ENCODE measurements at places on chromosomes 6 and 20.

GRCh38 chr6:93468291-93468690 is 48.9 kb upstream of the EPHA7 start:
- no peak for DNase-seq

DNA sequence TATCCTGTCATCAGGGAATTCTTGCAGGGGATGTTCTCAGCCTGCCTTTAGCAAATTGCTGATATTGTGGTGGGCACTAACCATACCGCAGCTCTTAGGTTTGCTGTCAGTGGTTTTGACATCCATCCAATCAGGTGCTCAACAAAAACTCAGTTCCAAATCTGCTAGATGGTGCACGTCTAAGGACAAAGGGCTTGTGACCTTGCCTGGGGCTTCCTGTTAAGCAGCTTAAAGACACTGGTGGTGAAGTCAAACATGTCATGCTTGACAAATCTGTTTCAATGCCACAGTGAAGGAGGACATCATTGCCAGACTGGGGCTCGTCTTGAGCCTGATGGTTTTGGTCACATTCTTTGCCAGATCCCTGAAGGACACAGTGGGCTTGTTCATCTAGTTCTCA is 179.8 kb upstream of the NOX3 start:
- no peak for DNase-seq

DNA sequence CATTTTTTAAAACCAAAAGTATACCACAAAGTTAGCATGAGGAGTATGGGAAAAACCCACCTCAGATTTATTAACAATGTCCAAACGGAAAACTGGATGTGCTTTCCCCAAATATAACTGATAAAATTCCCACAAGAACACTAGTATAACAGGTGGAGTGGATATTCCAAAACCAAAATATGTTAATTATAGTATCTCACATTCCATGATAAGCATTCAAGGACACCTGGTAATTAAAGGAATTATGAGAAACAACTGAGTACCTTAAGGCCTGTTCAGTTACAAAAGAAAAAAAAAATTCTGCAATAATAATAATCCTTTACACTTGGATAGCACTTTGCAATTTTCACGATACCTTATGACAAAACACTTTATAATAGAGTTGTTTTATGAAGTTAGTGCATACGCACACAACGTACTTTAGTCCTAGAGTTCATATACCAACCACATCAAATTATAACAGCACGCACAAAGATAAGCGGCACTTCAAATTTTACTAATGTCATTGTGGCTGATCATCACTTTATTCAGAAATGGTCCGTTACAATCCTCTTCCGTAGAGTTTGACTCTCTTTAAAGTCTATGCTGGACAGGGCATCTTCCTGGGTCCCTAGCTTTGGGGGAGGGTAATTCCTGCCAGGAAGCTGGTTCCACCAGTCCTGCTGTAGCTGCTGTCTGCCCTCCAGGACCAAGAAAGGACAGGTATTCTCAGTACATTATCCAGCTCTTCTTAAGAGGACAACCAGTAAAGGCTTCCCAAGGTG is 1.7 kb downstream of the CDK19 start:
- DNase-seq = no peak

- no peak for DNase-seq
Observed at GRCh38 chr20:21136015-21136732, 10.3 kb downstream of the KIZ start.

DNA sequence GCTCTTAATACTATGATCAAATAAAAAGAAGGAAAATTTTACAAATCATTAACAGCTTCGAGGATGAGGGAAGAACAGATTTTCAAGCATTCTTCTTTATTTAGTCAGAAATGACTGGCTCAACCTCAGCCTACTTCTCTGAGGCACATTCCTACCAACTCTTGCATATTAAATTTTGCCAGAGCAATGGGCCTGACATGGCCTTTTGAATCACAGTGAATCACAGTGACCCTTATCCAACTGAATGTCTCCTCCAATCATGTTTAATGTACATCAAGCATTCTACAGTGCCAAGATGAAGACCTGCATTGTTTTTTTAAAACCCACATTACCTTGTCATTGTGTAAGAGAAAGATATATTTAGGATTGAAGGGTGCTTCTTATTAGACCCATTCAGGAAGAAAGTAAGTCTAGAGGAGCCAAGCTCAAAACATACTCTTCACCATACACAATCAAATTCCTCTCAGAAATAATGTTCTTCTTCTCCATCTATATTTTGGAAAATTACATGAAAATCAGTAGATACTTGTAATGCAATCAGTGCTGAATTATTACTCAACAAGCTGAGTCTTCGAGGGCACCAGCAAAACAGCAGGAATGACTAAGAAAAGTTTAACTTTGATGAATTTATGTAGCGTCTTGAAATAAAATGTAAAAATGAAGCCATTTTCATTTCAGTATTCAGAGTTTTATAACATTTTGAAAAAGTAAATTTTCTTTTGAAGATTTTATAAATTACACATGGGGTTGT is 44.1 kb upstream of the MOXD1 start:
- no peak for DNase-seq

DNA sequence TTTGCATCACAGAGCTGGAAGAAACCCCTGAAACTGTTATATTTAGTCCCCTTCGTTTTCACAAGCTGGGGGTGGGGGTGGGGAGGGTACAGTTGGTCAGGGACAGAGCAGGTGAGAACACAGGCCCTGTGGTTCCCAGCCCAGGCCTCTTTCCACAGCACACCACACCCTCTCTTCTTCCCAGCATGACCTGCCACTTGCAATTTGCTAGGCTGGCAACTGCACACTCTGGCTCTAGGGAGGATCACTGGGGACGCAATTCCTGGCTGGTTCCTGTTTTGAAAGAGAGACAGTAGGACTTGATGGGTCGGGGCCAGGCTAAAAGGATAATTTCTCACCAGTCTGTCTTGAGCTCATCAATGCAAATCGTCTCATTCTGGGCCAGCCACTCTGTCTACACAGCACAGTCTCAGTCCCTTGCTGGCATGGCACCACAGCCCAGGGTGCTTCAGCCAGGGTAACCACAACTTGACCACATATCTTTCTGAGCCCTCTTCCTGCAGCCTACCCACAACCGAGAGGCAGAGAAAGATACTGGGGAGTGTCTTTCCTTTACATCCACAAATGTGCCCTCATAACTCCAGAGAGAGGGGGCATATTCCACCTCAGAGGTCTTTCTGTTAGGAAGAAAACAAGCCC is 41.7 kb upstream of the EMILIN3 start:
- DNase-seq = no peak

- no peak for DNase-seq
Observed at GRCh38 chr20:61027218-61027617, 224.8 kb upstream of the CDH4 start.

DNA sequence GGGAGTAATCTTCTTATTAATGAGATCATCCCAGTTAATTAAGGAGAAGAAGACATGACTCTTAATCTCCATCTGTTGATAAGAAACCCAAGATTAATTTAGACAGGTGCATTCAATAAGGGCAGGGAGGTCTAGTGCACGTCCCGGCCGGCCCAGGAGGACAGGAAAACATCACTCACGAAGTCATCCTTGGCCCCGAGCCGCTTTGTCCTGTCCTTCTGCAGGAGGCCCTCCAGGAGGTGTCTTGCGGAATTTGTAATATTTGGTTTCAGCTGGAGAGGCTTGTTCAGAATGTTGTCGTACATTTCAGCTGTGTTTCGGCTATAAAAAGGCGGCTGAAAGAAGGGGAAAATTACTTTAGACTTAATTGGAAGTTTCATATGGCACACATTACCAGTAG is 118.4 kb upstream of the SLC2A12 start:
- DNase-seq = no peak

DNA sequence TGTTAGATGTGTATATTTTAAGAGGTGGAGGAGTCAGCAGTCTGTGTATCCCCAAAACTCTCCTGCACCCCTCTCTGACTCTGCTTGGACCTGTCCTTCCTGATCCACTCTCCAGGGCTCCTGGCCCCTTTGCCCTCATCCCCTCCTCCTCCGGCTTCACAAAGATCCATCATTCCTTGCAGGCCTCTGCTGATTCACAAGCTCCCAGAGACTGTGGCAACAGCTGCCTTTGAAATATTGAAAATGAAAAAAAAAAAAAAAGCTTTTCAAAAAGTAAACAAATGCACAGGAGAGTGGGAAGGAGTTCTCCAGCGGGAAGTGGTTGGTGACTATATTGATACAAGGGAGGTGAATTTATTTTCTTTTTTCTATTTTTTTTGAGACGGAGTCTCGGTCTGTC is 330.2 kb upstream of the SULF2 start:
- no peak for DNase-seq

GRCh38 chr6:169864148-169865020 is 113.0 kb downstream of the ERMARD start:
- no peak for DNase-seq

DNA sequence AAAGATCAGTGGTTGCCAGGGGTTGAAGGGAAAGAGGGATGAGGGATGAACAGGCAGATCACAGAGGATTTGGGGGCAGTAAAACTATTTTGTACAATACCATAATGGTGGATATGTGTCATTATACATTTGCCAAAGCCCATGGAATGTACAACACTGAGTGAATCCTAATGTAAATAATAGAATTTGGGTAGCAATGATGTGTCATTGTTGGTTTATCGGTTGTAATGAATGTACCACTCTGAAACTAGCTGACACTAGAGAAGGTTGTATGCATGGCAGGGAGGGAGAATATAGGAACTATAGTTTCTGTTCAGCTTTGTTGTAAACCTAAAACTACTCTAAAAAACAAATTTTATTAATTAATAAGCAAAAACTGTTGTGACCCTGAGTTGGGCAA is 17.8 kb upstream of the ASF1A start:
- DNase-seq = no peak

DNA sequence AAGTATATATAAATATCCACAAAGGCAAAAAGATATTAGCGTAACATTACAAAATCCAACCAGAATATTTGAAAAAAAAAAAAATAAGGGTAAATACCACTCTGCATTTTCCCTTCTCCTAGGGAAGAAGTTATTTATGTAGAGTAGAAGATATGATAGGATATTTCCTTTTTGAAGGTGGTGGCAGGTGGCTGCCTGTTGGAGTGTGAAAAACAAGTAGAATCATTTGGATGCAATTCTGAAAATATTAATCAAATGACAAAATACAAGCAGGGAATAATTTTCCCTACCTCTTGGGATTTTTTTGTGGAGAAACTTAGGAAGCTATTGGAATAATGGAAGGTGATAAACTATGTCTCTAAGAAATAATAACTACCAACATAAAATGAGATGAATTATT is 62.5 kb upstream of the OGFRL1 start:
- no peak for DNase-seq

GRCh38 chr20:55090286-55090685 is 614.9 kb downstream of the DOK5 start:
- no peak for DNase-seq

DNA sequence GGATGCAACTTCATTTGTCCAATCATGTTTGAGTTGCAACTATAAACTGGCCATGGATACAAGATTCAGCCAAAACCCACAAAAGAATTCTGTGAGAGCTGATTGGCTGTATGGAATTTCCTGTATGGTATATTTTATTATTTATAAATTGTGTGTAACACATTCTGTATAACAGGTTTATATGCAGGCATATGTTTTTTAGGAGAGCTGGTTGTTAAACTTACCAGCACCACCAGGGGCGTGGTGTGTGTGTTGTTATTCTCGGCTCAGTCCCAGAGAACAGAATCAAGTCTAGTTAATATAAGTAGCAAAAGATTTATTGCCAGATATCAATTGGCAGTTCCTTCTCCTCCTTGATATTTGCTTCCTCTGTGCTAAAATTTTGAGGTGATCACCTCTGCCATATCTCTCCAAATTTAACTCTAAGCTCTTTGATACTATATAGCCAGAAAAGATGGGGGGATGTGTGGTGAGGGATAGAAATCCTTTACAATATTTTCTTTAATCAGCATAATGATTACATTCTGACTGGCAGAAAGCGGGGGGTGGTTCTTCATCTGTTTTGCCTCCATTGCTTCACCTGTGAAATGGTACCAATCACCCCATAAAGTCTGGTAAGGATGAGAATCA is 22.9 kb downstream of the CNBD2 start:
- DNase-seq = no peak

- no peak for DNase-seq
Observed at GRCh38 chr6:36692220-36692619, 5.4 kb upstream of the RAB44 start.

GRCh38 chr20:58647796-58648501 is 3.1 kb upstream of the STX16 start:
- DNase-seq = no peak

- DNase-seq = no peak
Observed at GRCh38 chr20:52682237-52682636, 289.9 kb upstream of the TSHZ2 start.

- no peak for DNase-seq
Observed at GRCh38 chr6:2257363-2257762, 12.0 kb upstream of the GMDS start.

DNA sequence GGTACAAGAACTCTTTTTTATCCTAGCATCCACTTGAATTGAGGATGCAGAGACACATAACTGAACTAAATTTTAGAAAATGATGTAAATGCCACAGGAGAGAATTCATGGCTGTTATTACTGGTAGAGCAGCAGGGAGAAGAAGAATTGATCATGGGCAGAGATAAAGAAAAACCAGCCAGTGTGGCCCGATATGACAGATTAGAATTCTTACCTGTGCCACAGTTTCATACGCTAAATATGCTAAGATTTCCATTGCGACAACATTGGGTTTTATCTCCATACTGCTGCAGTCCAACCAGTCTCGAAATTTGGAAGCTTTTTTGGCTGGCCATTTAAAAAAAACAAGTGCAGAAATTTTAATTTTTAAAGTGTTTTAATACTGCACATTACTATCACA is 373.8 kb upstream of the RUNX2 start:
- no peak for DNase-seq

GRCh38 chr20:50844430-50845100 is 49.7 kb downstream of the BCAS4 start:
- no peak for DNase-seq

GRCh38 chr6:134281388-134281787 is 36.5 kb downstream of the SGK1 start:
- no peak for DNase-seq

GRCh38 chr20:9068233-9068801 is 570 bp upstream of the PLCB4 start:
- DNase-seq = no peak

DNA sequence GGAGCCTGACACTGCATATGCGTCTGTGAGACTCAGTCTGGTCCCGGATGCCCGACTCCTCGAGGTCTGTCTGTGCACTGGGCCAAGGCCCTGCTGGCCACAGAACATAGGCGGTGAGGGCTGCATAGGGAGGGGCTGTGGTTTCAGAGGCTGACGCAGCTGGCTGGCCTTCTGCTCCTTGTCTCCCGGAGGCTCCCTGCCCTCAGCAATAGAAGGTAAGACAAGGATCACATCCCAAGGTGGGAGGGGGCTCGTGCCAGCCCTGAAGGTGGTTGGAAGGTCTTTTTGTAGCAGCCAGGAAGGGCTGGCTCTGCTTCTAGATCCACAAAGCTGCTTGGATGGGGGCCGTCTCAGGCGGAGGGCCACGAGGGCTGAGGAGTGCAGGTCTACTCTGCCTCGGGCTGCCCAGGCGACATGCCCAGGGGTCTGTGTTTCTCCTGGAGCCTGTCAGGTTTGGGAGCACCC is 239.8 kb upstream of the SULF2 start:
- DNase-seq = no peak

- no peak for DNase-seq
Observed at GRCh38 chr6:75747152-75747992, 1.7 kb upstream of the MYO6 start.
